NCI-H1436 (cell line): ENCODE measurements at places on chromosomes 2 and 18.

- DNase-seq, result no peak
Measured at GRCh38 chr2:63712748-63713147, 124.0 kb downstream of the MDH1 start.

DNA sequence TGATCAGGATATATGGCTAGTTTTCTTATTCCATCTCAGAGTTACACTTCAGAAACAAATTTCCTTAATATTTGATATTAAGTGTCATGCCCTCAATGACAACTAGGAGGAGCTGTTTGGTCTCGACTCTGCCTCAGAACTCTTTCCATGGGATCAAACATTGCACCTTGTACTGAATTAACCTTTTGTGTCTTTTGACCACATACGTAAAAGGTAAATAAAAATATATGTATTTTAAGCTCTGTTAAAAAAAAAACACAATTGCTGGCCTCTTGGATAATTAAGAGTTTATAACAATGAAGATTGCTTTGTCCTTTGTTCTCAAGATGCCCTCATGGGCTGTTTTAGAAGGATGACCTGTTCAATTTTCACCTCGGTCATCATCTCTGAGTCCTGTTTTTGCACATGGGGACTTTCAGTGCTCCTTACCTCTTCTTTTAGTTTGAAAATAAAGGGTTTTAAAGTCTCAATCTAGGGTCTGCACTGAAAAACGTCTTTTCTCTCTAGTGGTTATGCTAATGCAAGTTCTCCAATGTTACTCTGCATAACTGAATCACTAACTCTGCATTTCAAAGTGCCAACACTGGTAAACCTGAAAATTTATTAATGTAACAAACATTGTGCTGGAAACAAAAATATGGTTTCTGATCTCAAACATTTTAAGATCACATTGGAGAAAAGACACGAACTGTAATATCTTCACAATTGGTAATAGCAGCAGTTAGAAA, 18.8 kb upstream of the FN1 start:
- DNase-seq, result peak; percentile 8

- DNase-seq, result no peak
Measured at GRCh38 chr2:85501248-85501647, 37.7 kb upstream of the MAT2A start.

DNA sequence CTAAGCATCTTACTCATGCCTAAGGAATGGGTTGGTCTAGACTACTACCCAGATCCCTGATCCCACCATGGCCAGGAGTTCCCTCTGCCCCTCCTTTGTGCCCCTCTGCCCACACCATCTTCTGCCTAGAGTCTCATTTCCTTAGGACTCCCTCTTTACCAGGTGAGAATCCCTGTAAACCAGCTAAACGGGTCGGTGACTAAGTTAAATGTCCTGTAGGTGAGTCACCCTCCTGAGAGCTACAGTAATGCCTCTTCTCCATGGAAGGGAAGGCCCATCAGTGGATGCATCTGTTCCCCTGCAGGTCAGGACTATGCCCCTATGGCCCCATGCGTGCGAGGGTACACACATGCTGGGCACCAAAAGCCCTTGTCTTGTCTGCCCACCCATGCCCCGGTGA, 25.4 kb downstream of the PTGR3 start:
- DNase-seq, result no peak

GRCh38 chr2:38465789-38466127, 88.7 kb upstream of the ATL2 start:
- peak; percentile 27 for DNase-seq

DNA sequence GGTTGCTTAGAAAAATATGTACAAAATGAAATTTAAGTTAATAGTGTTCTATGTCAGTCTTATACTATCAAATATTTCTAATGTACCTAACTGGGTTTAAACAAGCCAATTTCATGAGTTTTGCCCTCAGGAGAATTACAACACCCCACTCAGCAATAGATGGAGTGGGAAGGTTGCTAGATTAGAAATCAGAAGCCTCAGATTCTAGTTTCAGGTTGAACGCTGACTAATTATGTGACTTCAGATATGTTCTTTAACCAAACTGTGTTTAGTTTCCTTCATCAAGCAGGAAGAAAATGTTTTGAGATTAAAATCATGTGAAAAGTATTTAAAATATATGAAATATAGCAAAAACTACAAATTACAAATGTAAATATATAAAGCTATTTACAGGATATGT, 133.8 kb upstream of the KCNH7 start:
- DNase-seq, result no peak

- peak; percentile 35 for DNase-seq
Measured at GRCh38 chr2:220310451-220310861, 683.0 kb downstream of the SLC4A3 start.

- DNase-seq, result no peak
Measured at GRCh38 chr2:239687441-239687840, 286.6 kb upstream of the HDAC4 start.

- no peak for DNase-seq
Measured at GRCh38 chr2:201280191-201281040, 20.1 kb downstream of the CASP8 start.

DNA sequence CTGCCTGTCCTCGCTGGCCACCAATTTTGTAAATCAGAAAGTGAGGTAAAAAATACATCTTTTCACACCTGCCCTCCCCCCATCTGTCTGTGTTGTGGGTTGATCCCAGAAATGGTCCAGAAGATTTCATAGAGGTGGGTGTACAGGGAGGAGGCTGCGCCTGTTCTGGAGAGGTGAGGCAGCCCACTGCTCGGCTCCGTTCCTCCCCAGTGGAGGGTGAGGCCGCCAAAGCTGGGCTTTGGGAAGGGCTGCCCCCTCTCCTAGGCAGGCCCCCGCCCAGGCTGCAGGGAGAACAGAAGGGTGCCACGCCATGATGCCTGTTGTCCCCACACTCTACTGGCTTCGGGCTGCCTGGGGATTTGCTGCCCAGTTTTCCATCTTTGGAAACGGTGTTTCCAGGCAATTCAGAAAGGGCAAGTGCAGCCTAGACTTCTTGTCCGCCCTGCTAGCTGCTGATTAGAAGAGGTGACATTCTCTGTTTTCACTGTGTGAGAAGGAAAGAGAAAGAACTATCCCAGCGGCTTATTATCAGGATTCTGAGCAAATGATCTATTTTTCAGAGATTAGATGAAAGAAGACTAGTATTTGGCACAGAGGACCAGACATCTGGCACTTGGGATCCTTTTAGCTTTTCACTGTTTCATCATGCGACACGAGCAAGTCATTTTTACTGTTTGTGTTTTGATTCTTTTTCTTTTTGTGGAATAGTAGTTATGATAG, 18.7 kb downstream of the SMARCAL1 start:
- DNase-seq, result no peak

DNA sequence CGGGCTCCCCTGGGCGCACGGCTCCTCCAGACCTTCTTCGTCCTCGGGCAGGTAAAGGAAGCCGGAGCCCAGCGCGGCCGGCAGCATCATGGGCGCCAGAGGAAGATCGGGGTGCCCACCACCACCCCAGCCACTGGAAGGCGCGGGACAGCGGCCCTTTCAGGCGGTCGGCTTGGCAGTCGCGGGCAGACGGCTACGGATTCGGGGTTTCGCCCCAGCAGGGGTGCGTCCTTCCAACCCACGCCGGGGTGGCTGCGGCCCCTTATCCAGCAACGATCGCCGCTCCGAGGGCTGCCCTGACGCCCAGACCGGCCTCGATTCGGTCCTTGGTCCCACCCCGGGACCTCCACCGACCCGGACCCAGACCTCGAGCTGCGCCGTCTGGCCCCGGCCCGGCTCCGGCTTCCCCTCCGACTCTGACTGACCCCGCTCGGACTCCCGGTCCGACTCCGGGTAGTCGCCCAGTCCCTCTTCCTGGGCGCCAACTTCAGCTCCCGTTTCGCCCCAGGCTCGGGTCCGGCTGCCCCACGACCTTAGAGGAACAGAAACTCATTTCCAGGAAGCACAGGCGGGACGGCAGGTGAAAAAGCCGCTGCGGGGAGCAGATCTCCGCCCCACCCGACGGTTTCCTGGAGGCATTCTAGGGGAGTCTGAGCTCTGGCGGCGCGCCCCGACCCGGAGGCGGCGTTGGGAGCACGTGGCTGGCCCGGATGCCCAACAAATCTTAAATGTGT, 30.2 kb upstream of the SSB start:
- no peak for DNase-seq

- peak; percentile 54 for DNase-seq
Measured at GRCh38 chr18:79197531-79197930, 128.3 kb downstream of the ATP9B start.

DNA sequence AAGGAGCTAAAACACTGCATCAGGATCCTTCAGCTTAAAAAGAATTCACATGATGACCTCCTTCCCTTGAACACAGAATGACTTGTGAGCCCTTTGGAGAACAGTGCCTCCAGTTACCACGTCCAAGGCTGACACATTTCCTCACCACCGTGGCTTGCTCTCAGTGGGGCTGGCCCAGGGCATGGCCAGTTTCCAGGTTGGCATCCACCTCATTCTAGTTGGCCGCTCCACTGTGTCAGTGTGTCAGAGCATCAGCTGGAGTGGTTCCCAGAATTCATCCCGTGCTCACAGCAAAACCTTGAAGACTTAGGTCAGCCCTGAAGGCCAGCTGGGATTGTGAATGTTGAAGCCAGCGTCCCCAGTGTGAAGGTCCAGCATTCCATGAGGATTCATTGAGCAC, 158.5 kb downstream of the INSIG2 start:
- DNase-seq, result no peak

DNA sequence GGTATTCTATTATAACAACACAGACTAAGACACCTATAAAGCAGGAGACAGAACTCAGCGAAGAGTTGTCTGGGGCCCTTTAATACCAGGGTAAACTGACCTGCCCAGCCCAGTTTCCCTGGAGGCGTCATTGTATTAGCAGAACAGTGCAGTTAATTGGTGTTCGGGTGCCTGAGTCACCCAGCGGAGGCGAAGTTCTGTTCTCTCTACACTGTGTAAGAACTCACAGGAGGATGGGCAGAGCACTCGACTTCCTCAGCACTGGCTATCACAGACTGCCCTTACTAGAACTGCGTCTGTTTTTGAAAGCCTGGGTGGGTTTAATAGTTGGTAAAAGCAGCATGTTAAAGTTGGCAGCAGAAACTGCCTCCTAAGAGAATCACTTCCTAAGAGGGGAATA, 106.5 kb upstream of the ATP8B1 start:
- no peak for DNase-seq

DNA sequence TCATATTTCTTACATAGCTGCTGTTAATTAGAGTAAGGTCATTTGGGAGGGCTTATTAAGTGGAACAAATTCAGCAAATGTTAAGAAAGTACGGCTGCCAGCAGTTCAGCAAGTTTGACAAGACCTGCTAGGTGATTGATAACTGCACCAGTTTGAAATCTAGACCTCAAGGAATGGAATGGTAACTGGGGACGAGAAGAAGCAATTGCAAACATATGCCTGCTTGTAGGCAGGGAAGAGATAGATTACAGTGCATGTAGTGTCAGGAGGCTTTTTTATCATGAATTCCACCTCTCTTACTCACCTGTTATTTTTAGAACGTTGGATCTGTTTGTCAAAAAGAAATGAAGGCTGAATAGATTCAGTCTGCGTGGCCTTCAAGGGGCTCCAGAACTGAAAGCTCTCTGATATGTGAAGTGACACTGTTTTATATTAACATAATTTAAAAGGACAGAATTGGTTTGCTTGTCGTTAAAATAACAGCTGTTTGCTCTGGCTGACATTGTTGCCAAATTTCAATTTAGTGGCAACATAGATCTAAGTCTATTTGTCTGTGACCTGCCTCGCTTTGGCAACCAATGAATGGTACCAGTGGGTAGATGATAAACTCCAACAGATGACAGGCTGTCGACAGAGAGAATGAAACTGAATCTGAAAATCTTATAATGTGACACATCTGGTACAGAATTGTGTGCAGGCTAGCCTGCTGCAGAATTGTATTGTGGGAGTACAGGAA, 199.3 kb downstream of the ZNF407 start:
- DNase-seq, result no peak

GRCh38 chr2:16568998-16569784, 96.4 kb downstream of the CYRIA start:
- DNase-seq, result no peak

DNA sequence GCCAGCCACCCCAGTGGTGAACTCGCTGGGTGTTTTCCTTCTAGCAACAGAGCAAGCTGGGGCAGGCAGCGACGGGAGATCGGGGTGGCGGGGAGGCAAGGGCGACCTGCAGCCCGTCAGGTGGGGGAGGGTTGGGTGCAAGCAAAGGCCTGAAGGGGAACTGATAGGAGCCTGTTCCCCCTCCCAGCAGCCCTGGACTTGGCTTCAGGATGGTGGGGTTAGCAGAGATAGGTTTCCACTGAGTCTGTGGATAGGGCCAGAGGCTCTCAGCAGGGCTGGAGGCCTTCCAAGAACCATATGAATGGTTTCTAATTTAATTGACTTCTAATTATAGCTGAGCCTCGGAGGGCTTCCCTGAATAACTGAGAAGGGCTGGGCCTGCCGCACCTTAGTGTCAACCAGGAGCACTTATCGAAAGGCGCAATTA, 55.3 kb downstream of the EDAR start:
- peak; percentile 55 for DNase-seq

GRCh38 chr2:11343368-11343649, 1.1 kb downstream of the ROCK2 start:
- no peak for DNase-seq

- DNase-seq, result no peak
Measured at GRCh38 chr2:67290451-67291290, 106.5 kb upstream of the ETAA1 start.

DNA sequence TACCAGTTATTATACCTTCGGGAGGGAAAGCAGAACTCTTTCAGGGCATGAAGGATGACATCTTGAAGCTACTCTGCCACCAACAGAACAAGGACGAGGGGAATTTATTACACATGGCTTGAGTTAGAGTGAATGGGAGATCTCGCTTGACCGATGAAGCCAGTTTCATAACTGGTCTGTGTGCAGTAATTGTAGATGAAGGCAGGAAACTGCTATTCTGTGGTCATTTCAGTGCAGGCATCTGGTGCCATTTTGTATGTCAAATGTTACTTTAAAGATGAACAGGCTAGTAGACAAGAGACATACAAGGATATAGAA, 20.5 kb downstream of the GREB1 start:
- no peak for DNase-seq

- no peak for DNase-seq
Measured at GRCh38 chr2:170436077-170436943, 258.4 kb downstream of the MYO3B start.

DNA sequence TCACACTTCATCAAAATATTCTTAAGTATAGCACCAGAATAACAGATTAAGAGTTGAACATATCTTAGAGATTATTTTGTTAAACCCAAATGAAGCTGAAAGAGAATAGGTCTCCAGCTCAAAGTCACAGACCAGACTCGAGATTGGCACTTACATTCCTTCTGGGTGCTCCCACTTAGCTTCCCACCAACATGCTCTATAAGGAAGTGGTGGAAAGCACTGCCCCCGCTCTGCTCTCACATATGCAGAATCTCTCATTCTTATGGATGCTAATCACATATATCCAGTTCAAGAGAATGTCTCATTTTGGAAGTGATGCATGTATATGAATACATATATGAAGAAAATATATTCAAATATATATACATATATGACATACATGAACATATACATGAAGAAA, 71.5 kb upstream of the CD226 start:
- DNase-seq, result no peak

- DNase-seq, result no peak
Measured at GRCh38 chr2:58921676-58922075, 680.6 kb upstream of the FANCL start.
